Activated naive CD4-positive, alpha-beta T cell treated with anti-CD3 and anti-CD28 coated beads for 36 hours (primary cell): ENCODE measurements at places on chromosomes 7 and 10. TPM values are rescaled to one million over a fixed set of nuclear protein-coding genes. Genes with fewer than 3 reads are reported as not detected.

The ZNF365 gene
- total RNA-seq = not detected

The WNT16 gene
- not detected for total RNA-seq

GRCh38 chr10:25024528-25024927 is 8.1 kb downstream of the THNSL1 start:
- no peak overlapping the region for H3K27ac ChIP-seq
- no peaks in the 10 kb centered on the region for H3K4me1 ChIP-seq
- H3K36me3 ChIP-seq = peaks cover 20% of the 10 kb centered on the region
- H3K4me3 ChIP-seq = no peak overlapping the region
- no peak for DNase-seq

GRCh38 chr7:121371367-121371766 is 24.7 kb downstream of the FAM3C start:
- no peak overlapping the region for H3K4me3 ChIP-seq
- H3K27ac ChIP-seq = no peak overlapping the region
- no peaks in the 10 kb centered on the region for H3K27me3 ChIP-seq
- no peak for DNase-seq
- H3K36me3 ChIP-seq = peaks cover 11% of the 10 kb centered on the region
- H3K4me1 ChIP-seq = peaks cover 24% of the 10 kb centered on the region

DNA sequence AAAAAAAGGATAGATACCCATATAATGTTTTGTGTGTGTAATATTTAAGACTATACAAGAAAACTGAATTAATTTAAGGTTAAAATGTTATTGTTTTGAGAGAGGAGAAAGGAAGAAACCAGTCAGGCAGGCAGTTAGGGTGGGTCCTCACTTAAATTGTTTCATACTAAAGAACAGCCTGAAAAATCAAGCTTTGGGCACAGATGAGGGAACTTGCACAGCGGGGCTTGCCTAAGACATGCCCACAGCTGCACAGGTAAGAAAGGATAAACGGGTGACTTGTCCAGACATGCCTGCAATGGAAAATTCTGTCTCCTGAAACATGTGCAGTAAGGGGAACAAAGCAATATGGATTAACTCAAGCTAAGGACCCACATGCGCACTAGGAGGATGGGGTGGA is 158.4 kb downstream of the BBS9 start:
- peak overlapping the region; percentile 30 for H3K27ac ChIP-seq
- H3K36me3 ChIP-seq = peaks cover 31% of the 10 kb centered on the region
- no peak for DNase-seq
- no peak overlapping the region for H3K4me3 ChIP-seq
- no peaks in the 10 kb centered on the region for H3K4me1 ChIP-seq

DNA sequence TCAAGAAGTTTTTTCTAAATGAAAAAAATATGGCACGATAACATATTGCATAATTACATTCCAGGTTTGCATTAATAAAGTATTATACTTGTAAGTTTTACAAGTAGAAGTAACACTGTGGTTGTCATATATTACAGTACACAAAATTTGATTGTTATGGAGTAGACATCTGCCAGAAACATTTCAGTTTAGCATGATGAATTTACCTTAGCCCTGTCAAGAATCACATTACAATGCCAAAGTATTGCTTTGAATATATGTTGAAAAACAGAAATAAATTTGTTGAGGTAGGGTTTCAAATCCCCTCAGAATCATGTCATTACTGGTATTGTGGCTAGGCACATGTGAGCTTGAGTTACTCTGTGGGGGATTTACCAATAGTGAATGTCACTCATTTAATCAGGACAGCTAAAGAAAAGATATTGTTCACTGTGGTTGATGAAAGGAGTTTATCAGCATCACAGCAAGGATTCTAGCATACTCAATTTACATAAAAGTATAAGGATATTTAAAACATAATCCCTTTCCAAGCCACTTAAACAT is 112.1 kb downstream of the MDFIC start:
- no peaks in the 10 kb centered on the region for H3K27me3 ChIP-seq
- peaks cover 7% of the 10 kb centered on the region for H3K4me1 ChIP-seq
- H3K36me3 ChIP-seq = no peaks in the 10 kb centered on the region
- no peak overlapping the region for H3K27ac ChIP-seq

DNA sequence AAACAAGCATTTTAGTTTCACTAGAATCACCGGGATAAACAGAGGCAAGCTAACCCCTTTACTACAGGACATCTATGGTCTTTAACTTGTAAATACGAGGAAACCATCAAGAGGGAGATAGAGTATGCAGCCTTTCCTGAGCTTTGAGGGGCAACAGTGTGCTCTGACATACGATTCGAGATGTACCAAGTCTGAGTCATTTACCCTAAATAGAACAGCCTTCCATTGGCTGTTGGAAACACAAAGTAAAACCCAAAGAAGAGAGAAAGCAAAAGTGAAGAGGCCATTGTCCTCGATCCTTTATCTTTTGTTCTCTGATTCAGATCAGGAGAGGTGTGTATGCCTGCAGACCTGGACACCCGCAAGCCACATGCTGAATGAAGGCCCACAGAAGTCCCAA is 289.5 kb downstream of the KCNMA1 start:
- no peak overlapping the region for H3K4me3 ChIP-seq
- no peaks in the 10 kb centered on the region for H3K27me3 ChIP-seq

DNA sequence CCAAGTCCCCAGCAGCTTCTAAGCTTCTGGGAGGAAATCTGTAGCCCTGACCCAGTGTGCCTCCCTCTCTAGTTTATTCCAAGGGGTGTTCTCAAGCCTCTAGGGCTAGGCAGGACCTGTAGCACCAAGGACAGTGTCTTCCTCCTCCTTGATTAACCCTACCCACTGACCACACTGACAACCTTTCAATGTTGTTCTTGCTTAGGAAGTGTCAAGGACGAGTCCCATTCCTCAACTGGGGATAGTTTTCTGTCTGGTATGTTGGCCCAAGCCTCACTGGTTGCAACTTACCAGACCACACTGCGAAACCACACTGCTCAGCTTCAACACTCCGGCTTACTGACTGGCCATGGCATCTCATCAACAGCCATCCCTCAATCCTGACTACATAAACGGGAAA is 100.0 kb downstream of the RNF216 start:
- H3K4me3 ChIP-seq = no peak overlapping the region
- H3K27me3 ChIP-seq = no peaks in the 10 kb centered on the region
- peak overlapping the region; percentile 60 for H3K27ac ChIP-seq
- H3K36me3 ChIP-seq = peaks cover 25% of the 10 kb centered on the region

GRCh38 chr10:110764793-110765512 is 106.8 kb upstream of the PDCD4 start:
- no peaks in the 10 kb centered on the region for H3K36me3 ChIP-seq
- H3K4me3 ChIP-seq = no peak overlapping the region
- H3K27me3 ChIP-seq = no peaks in the 10 kb centered on the region
- H3K4me1 ChIP-seq = peaks cover 12% of the 10 kb centered on the region

DNA sequence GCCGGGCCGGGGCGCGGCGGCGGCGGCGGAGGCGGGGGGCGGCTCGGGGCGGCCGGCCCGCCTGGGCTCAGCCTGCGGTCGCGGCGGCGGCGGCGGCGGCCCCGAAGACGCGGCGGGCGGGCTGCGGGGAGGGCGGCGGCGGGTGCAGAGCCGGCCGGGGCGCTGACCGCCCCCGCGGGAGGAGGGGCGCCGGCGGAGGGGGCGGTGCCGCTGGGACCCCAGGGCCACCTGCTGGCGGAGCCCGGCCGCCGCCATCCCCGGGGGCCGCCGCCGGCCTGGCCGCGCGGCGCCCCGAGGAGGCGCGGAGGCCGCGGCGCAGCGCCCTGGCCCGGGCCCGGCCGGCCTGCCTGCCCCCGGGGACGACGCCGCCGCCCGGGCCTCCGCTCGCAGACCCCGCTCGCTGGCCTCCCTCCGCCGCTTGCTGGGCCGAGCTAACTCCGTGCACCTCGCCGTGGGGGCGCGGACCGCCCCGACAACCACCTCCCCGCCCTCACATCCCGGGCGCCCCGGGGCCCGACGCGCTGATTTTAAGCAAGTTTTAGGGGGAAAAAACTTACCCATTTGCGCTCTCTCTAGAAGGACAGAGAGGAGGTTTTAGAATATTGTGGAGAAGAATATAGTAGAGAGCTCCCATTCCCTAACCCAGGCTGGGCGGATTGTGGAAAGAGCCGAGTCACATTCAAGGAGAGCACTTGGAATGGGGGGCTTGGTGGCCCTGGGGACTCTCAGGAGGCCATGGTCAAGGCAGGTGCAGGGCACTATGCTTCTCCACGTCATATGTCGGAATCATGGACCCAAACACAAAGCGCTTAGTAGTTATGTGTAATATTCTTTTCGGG is at the start of gene BEND7:
Gene BEND7 (minus strand): TSS at position 140 of the 839 bp plus-strand sequence. CDS start 481 bp downstream, outside the sequence.
- no peak for DNase-seq
- no peaks in the 10 kb centered on the region for H3K36me3 ChIP-seq
- peaks cover 10% of the 10 kb centered on the region for H3K4me1 ChIP-seq
- H3K4me3 ChIP-seq = peak within 1 kb of the TSS; percentile 69

GRCh38 chr7:80488406-80488805 is 23.5 kb downstream of the GNAT3 start:
- peaks cover 3% of the 10 kb centered on the region for H3K27me3 ChIP-seq
- DNase-seq = no peak
- H3K4me3 ChIP-seq = no peak overlapping the region
- no peaks in the 10 kb centered on the region for H3K4me1 ChIP-seq

GRCh38 chr7:124059375-124059774 is 26.5 kb upstream of the TMEM229A start:
- DNase-seq = no peak
- no peaks in the 10 kb centered on the region for H3K4me1 ChIP-seq
- no peaks in the 10 kb centered on the region for H3K27me3 ChIP-seq

DNA sequence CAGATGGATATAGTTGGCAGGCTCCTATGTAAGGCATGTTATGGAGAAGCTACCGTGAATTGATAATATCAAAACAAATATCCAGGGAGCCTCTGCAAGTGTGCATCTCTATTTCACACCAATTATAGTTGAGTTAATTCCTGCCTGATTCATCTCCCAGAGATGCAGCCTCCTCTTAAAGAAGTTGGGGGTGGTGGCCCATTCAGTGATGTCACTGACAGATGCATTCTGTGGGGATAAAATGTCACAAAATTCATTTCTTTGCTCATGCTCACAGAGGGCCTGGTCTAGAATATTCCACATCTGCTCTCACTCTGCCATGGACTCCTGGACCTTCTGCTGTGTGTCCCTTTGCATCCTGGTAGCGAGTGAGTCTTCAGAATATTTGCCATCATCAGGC is 189.1 kb upstream of the PRSS1 start:
- H3K27me3 ChIP-seq = peaks cover 4% of the 10 kb centered on the region
- H3K36me3 ChIP-seq = no peaks in the 10 kb centered on the region
- DNase-seq = no peak
- H3K4me1 ChIP-seq = peaks cover 10% of the 10 kb centered on the region
